ENCODE measurements at places on chromosomes 7 and 10.

- no peak for DNase-seq
Measured at GRCh38 chr10:31099664-31100063, 68.0 kb upstream of the ZNF438 start.

DNA sequence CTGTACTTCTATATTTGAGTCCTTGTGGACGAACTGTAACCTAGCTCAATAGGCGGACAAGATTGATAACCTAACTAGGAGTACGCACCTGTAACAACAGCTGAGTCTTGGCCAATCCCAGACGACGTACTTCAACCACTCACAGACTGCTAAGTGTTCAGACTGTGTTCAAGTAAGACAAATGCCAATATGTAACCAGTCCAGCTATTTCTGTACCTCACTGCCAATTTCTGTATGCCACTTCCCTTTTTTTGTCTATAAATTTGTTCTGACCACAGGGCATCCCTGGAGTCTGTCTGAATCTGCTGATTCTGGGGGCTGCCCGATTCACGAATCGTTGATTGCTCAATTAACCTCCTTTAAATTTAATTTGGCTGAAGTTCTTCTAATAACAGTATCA, 32.2 kb downstream of the HACD1 start:
- DNase-seq = no peak

- DNase-seq = peak; percentile 20
Measured at GRCh38 chr7:112192236-112193154, 13.7 kb downstream of the DOCK4 start.

DNA sequence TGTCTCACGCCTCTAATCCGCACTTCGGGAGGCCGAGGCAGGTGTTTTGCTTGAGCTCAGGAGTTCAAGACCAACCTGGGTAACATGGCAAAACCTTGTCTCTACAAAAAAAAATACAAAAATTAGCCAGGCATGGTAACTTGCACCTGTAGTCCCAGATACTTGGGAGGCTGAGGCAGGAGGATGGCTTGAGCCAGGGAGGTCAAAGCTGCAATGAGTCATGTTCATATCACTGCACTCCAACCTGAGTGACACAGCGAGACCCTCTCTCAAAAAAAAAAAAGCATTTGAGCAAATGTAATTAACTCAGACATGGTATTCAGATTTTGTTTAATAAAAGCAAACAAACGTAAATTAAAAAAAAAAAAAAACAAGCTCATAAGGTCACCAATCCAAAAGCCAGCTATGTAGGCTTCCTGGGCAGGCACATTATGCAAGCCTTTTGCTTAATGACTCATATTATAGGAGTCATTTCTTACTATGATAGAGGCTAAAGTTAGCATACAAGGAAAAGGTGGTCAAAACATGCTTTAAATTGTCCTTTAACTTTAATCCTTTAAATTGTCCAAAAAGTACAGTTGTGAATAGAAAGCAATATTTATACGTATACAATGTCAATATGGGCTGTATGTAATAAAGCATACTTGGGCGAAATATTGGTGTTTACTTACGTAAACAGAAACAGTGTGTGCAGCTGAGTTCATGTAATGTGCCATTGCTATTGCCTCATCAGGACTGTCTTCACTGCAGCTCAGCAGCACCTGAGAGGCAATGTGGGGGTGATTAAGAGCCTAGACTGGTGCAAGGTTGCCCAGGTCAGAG, 13.0 kb downstream of the AKR1D1 start:
- no peak for DNase-seq

- no peak for DNase-seq
Measured at GRCh38 chr7:151317936-151318335, 23.7 kb upstream of the NUB1 start.

DNA sequence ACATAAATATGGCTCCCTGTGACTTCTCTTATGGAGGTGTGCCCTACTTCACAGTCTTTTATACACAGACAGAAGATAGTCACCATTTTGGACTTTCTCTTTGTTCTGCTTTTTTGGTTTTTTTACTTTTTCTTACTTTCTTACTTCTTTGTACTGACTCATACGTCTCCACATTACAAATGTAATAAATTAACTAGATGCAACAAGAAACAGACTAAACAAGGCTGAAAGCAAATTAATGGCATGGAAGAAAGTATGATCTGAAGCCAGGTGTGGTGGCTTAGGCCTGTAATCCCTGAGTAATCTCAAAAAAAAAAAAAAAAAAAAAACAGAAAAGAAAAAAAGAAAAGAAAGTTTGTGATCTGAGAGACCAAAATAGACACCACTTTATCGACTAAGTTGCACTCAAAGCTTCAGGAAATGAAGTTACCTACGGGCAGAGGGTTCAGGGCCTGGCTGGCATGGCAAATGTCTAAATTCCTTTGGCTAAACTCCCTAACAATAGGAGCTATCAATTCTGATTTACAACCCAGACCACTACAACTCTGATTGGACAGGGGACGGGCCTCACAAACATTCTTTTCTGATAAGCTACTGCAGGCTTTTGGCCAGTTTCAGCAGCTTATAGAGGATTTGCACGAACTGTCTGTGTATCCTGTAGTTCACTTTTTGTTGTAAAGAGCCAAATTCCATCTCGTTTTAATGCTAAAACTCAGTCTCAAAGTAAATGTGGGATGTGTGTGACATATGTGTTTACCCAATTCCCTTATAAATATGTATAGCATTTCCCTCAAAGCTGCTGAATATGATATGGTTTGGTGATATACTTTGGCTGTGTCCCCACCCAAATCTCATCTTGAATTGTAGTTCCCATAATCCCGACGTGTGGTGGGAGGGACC, 129.1 kb downstream of the SEPTIN14 start:
- no peak for DNase-seq

GRCh38 chr7:128836729-128837348, 6.6 kb downstream of the FLNC start:
- DNase-seq = no peak

DNA sequence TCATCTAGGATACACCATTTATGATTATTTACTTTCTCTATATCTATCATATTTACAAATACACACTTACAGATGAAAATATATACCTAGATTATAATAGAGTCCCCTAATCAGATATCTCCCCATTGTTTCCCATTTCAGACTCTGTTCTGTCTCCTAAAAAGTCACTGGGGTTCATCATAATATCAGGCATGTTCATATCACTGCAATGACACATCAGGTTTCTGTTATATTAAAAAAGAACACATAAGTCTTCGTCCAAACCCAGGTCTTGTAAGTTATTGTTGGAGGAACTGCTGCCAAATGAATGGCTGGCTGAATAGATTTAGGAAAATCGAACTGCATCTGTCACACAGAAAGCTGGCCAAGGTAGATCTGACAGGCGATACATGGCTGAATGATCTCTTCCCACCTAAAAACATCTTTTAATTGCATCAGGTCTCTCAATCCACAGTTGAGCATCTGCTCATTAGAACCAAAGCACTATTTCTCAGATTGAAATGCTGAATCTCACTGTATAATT, 178.7 kb downstream of the CACNA2D1 start:
- DNase-seq = no peak

Measured in fibroblast of gingiva (primary cell).